ENCODE measurements at places on chromosomes 2 and 18.

DNA sequence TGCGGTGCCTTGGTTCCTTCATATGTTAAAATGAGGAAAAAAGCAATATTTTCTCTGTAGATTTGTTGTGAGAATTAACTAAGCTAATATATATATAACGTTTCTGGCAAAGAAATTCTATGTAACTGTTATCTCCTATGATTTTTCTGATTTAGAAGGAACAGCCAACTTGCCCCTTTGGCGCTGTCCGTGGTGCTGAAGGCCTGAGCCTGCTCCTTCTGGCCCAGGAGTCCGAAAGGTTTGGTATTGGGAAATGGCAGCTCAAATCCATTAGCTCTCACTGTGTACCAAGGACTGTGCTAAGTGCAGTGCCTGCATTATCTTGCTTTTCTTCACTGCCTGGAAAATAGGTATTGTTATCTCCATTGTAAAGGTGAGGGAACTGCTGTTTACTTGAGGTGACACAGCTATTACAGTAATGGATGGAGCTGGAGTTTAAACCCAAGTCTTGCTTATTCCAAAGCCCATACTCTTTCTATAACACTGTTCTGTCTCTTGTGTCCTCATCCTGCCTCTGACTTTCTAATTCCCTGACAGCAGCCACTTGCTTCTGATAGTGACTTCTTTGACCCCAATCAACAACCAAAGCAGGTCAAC, 52.2 kb downstream of the C1QL2 start:
- peak; percentile 15 for DNase-seq

DNA sequence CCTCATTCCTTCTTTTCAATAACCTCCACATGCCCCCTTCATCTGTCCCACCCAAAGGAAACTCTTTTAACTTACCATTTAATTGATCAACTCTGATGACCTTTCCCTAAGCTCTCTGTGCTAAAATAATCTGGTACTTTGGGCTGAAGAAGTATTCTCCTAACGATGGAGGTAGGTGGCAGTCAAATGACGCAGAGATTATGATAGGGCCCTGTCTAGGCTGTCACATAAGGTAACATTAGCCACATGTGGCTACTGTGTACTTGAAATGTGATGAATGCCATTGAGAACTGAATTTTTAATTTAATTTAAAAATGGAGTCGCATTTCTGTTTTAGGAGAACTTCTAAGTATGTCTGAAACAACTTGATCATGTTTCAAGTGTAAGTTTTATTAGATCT, 140.5 kb upstream of the TNP1 start:
- no peak for DNase-seq

GRCh38 chr2:3430740-3431490, 51.4 kb downstream of the TRAPPC12 start:
- DNase-seq = no peak

GRCh38 chr2:42133771-42134195, 35.4 kb upstream of the EML4 start:
- DNase-seq = no peak

DNA sequence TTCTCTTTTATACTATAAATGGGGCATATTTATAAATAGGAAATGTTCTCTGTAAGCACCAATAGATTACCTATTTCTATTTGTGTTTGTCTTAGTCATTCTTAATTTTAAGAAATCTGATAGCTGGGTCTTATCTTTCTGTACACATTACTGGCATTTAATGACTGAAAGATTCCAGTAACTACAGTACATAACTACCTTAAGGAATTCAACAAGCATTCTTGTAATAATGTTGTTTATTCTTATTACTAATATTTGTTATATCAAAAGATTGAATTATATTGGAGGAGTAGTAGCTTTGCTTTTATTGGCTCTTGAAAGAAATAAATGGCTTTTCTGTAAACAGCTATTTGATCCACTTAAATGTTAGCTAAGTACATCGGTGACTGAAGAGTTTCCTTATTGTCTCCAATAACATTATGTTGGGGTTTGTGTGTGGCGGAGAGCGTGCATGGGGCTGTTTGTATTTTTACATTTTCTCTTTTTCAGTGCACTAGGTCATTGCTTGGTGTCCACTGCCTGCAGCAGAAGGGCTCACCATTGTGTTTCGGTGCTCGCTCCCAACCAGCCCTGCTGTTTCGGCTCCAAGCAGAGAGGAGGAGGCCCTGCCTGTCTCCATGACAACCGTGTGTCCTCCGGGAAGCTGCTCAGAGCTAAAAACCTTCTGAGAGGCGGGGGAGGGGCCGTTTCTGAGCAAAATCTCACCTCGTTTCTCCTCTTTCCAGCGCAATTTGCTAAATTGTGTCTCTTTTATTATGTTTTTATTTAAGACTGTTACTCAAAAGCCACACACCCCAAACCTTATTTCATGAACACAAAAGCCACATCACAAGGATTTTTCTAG, 112.5 kb upstream of the SLC38A11 start:
- DNase-seq = peak; percentile 20

GRCh38 chr2:226669249-226669648, 130.4 kb downstream of the IRS1 start:
- no peak for DNase-seq

GRCh38 chr2:83079007-83079406, 1380.1 kb downstream of the SUCLG1 start:
- DNase-seq = no peak

DNA sequence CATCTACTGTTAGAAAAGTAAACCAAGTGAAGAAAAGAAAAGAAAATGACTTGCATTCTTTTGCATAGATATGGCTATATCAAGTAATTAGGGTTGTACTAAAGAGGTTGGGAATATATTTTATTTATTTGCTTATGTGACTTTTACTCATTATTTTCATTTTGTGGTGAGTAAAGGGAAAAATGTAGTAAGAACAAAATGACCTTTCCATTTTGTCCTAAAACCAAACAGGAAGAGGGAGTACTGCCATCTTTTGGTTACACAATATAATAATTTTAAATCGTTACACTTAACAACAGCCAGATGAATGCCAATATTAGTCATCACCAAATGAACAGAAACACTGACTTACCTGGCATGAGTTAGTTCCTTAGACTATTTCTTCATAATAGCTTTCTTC, 47.3 kb upstream of the NDUFV2 start:
- no peak for DNase-seq

DNA sequence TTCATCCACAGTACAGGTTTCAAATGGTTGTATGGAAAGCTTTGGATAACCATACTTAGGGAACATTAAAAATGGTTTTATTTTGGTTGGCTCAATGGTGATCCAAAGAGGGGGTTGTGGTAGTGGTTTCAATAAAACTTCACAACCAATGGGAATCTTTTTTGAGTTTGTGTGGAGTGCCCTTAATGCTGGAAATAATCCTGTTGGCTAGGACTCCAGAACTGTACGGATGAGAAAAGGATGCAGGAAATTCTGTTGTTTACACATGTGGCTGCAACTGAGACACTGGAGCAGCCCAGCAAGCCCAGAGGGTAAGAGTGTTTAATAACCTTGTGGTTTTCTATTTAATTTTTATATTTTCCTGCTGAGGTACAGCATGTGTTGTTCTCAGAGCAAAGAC, at the start of gene CCDC102B:
CCDC102B (plus strand) TSS at position 210 of the 400 bp plus-strand sequence. CDS start 38,684 bp downstream, outside the sequence.
- DNase-seq = no peak

- no peak for DNase-seq
These were observed 66.8 kb upstream of the FOSL2 start for GRCh38 chr2:28325567-28326468.

DNA sequence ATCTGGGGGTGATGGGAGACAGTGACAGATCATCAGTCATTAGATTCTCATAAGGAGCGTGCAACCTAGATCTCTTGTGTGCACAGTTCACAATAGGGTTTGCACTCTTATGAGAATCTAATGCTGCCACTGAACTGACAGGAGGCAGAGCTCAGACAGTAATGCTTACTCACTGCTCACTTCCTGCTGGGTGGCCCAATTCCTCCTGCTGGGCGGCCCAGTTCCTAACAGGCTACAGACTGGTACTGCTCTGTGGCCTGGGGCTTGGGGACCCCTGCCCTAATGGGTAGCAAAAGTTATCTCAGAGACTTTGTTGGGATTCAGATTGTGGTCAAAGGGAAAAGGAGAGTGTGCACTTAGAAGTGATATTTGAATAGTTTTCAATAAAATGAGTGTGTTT, 840.1 kb upstream of the ID2 start:
- DNase-seq = no peak

- no peak for DNase-seq
These were observed 133.3 kb downstream of the ALPK2 start for GRCh38 chr18:58495634-58496033.

DNA sequence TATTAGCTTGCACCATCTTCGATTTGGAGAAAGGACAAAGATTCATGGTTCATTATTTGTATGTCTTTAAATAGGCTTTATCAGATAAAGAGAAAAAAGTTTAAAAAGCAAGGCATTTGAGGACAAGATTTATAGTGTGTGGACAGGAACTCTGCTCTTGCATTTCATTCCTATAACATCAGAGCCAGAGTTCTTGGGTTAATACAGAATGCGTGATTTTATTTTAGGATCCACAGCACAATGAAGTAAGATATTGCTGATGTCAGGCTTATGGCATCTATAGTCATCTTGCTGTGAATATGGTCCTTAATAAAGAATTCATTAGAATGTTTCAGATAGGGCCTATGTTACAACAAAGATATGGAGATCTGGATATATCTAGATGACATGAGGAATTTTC, 19.7 kb downstream of the RASGRP3 start:
- DNase-seq = no peak

- no peak for DNase-seq
These were observed 197.1 kb downstream of the AGAP1 start for GRCh38 chr2:235690809-235691450.

DNA sequence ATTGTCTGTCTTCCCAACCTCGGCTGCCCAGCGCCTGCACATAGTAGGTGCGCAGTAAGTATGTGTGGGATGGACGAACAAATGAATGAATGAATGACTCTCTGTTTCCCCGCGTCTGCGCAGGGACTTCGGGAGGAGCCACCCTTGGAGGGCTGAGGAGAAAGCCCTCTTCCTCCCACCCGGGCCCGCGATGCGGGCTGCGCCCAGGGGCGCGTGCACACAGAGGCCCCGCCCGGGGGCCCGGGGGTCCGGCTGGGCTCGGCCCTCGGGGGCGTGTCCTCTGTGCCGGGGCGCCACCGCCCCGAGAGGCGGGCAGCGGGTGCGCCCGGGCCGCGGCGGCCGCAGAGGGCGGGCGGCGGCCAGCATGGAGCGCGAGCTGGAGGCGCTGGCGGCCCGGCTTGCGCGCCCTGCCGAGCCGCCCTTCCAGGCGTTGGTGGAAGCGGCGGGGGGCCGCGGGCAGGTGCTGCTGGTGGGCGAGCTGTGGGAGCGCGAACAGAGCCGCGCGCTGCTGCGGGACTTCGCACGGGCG, at the start of gene C2orf72:
C2orf72 (plus strand) TSS at position 322 of the 529 bp plus-strand sequence; CDS start at position 365, 43 bp downstream.
- DNase-seq = no peak

DNA sequence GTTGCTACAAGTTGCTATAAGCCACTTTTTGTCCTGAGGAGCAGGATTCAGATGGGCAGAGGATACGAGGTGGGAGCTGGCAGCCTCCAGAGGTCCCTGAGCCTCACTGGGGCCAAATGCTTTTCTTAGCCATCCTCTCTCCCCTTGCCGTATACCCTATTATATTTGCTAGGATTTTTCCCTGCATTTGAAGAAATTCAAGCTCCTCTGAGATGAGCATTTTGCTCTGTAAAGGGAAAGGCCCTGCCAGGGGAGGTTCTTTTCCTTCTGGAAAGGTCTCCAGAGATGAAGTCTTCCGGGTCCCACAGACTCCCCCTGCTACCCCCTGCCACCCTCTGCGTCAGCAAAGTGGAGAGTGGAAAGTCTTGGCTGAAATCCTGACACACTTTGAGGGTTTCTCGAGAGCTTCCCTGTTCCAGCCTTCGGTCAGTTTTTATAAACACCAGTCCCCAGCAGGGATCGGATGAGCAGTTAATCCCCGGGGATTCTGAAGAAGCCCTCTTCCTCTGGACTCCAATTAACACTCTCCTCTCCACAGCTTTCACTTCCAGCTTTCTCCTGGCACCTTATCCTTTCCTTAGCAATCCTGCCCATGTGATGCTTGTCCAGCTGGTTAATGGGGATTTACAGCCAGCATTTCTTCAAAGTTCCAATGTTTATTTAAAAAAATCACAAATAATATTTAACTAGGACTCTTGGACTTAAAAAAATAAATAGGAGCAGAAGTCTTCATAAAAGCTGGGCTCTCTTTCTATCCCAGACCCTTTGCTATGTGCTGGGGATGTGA, 13.1 kb downstream of the CYRIA start:
- DNase-seq = no peak

DNA sequence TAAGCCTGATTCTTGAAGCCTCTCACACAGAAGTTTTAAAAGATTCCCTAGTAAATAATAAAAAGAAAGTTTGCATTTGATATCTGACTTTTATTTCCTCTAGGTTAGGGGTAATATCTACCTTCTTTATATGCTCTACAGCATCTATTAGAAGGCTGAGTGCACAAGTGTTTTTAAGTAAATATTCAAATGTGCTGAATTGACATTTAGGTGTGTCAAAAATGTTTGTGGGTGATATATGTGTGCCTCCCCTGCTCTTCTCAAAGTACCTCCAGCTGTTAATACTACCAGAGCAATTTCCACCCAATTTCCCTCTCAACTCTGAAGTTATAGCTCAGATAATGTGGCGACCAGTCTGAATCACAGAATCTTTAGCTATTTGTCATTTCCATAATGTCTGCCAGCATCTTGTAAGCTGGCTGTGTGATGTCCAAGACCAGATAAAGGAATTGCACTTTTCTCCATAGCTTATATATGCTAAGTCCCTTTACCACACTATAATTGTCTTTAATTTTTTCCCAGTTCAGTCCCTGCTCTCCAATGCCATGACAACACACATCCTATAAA, 24.4 kb upstream of the ERMN start:
- no peak for DNase-seq

DNA sequence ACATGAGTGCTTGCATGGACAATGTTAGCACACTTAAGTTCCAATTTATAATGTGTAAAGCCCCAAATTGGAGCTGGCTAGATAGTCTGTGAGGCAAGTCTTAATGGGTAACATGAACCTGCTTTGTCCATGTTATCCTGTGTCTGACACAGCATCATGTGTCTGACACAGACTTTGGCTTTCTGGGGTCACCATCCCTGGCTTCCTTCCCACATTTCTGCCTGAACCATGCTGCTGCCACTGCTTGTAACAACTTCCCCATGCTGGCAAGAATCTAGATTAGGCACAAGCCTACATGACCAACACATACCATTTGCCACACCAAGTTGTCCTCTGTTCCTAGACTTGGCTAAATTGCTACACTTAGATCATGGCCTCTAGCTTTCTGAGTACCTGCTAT, 49.8 kb upstream of the ZBTB7C start:
- no peak for DNase-seq

GRCh38 chr2:148028781-148029180, 7.9 kb downstream of the MBD5 start:
- DNase-seq = no peak

DNA sequence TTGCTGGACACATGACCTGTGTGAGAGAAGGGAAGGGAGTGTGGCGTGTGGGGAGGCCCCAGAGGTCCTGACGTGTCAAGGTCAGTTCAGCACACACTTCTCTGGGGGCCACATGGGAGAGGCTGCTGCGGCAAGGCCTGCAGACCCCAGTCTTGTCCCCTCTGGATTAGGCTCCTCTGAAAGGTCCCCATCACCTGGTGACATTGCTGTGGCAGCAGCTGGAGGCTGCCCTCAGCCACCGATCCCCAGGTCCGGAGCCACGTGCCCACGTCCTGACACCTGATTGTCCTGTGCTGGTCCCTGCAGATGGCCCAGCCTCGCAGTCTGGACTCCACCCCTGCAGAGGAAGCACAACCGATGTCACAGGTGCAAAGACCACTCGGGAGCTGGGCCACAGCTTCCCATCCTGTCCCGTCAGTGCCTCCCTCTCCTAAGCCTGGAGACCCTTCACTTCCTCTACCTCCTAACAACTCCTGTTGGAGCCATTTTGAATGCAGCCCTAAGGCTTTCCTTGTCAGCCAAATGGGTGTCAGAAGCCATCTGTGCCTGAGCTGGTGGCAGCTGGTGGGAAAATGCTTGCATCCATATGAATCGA, 12.7 kb downstream of the TMEM177 start:
- DNase-seq = no peak

All from right renal cortex interstitium (tissue), 3 donors.